ENCODE measurements at places on chromosomes 5 and 9.
A peak's percentile ranks its signal among the peaks of the same experiment; 100 is the strongest.

GRCh38 chr9:87283585-87283984 lies 214.1 kb upstream of the DAPK1 start:
- H3K27ac ChIP-seq: no peak overlapping the region
- H3K36me3 ChIP-seq: no peaks in the 10 kb centered on the region
- no peaks in the 10 kb centered on the region for H3K4me1 ChIP-seq
- DNase-seq: no peak
- no peak overlapping the region for H3K4me3 ChIP-seq
- H3K27me3 ChIP-seq: no peaks in the 10 kb centered on the region

- H3K27ac ChIP-seq: no peak overlapping the region
- H3K4me1 ChIP-seq: peaks cover 6% of the 10 kb centered on the region
- H3K36me3 ChIP-seq: no peaks in the 10 kb centered on the region
- peak; percentile 32 for DNase-seq
Observed at GRCh38 chr9:36407122-36407723, 7.2 kb upstream of the RNF38 start.

DNA sequence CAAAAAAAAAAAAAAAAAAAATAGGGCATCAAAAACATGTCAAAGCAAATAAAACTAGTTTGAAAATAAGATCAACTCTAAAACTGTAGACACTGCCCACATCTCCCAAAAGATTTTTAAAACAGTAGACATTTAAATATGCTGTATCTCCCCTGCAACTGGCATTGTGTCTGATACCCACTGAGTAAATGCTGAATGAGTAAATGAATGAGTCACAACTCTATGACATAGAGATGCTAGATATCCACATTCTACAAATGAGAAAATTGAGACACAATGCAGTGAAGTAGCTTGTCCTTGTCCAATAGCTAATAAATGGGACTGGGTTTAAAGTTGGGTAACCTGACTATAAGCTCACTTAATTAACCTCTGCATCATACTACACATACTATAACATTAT lies 14.1 kb upstream of the MAP1B start:
- no peaks in the 10 kb centered on the region for H3K36me3 ChIP-seq
- no peak overlapping the region for H3K27ac ChIP-seq
- no peaks in the 10 kb centered on the region for H3K27me3 ChIP-seq

DNA sequence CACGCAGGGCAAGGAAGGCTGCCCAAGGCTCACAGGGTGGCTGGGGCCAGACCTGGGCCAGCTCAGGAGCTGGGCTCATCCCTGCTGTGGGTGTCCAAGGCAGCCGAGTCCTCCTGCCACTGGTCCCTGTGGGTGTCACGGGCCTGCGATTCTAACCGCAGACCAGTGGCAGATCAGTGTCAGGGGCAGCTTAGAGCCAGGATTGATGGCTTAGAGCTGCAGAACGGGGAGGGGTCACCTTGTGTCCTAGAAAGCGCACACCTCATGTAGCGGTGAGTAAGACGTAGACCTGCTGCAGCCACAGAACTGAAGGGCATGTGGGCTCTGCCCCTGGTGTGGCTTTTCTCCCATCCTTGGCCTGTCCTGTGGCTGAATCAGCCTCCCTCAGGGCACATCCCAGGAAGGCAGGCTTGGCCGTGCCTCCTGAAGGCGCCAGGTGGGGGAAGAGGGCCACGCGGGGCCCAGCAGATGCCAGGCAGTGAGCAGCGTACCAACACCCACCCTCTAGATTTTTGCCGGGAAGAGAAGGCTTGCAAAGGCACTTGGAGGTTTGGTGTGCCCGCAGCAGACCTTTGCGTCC lies 78.3 kb upstream of the FCN2 start:
- H3K27me3 ChIP-seq: no peaks in the 10 kb centered on the region
- no peak for DNase-seq
- no peaks in the 10 kb centered on the region for H3K36me3 ChIP-seq

DNA sequence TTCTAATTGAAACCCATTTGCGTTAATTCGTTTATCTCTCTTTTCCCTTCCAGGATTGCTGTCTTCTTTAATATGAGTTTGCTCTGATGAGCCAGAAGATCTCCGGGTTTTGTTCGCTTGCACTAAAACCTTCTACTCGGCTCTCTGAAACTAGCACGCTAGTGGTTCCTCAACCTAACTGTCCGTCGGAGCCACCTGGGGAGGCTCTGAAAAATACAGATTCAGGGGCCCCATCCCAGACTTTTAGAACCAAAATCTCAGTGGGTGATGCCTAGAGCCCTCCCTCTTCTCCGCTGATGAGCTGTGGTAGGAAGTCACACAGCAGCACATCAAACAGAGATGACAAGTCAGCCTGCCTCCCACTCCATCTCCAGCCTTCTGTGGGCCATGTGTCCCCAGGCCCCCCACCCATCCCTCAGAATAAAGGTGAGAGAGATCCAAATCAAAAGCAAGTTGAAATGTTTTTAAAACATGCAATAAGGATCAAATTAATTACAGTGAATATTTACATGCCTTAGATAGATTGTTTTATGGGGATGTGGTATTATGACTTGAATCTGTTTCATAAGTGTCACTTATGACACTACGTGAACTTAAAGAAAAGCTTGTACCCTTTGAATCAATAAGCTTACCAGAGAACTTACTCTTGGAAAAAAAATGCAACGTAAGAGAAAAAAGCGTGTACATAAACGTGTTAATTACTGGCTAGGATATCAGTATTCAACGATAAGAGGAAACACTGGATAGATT lies 16.4 kb downstream of the FCN2 start:
- DNase-seq: no peak
- no peaks in the 10 kb centered on the region for H3K4me1 ChIP-seq
- H3K4me3 ChIP-seq: no peak overlapping the region
- no peaks in the 10 kb centered on the region for H3K36me3 ChIP-seq

GRCh38 chr9:78927099-78927940 lies 630.4 kb downstream of the PSAT1 start:
- no peak overlapping the region for H3K27ac ChIP-seq
- no peaks in the 10 kb centered on the region for H3K36me3 ChIP-seq
- no peaks in the 10 kb centered on the region for H3K27me3 ChIP-seq
- no peak overlapping the region for H3K4me3 ChIP-seq
- H3K4me1 ChIP-seq: no peaks in the 10 kb centered on the region

DNA sequence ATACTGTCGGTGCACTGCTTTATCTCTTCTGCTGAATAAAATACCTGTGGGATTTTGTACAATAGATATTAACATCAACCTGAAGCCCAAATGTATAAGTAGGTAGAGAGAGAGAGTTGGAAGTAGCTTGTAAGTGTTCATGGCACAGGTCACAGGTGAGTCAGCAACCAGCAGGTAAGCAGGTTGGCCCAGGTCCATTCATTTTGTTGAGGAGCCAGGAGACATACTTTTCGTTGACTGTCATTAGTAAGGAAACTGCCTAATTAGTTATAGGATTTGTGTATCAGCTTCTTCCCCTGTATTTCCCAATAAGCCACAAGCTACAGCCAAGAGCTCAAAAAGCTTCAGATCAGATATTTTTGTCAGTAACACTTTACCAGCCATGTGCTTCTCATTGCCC lies 650.8 kb downstream of the IRX1 start:
- no peaks in the 10 kb centered on the region for H3K4me1 ChIP-seq
- H3K27me3 ChIP-seq: no peaks in the 10 kb centered on the region
- no peak overlapping the region for H3K27ac ChIP-seq
- no peak for DNase-seq
- H3K36me3 ChIP-seq: no peaks in the 10 kb centered on the region
- H3K4me3 ChIP-seq: no peak overlapping the region

GRCh38 chr5:154038261-154038706 lies 426 bp downstream of the FAM114A2 start:
- peak overlapping the region; percentile 97 for H3K4me3 ChIP-seq
- H3K27ac ChIP-seq: peak overlapping the region; percentile 92
- H3K27me3 ChIP-seq: no peaks in the 10 kb centered on the region
- H3K36me3 ChIP-seq: no peaks in the 10 kb centered on the region
- H3K4me1 ChIP-seq: peaks cover 28% of the 10 kb centered on the region

GRCh38 chr5:146368137-146368536 lies 29.5 kb downstream of the POU4F3 start:
- no peaks in the 10 kb centered on the region for H3K27me3 ChIP-seq
- H3K36me3 ChIP-seq: no peaks in the 10 kb centered on the region
- no peak overlapping the region for H3K27ac ChIP-seq
- no peak overlapping the region for H3K4me3 ChIP-seq
- no peak for DNase-seq

GRCh38 chr5:109163336-109163735 lies 246.4 kb downstream of the PJA2 start:
- H3K36me3 ChIP-seq: no peaks in the 10 kb centered on the region
- no peak overlapping the region for H3K27ac ChIP-seq
- H3K27me3 ChIP-seq: no peaks in the 10 kb centered on the region

DNA sequence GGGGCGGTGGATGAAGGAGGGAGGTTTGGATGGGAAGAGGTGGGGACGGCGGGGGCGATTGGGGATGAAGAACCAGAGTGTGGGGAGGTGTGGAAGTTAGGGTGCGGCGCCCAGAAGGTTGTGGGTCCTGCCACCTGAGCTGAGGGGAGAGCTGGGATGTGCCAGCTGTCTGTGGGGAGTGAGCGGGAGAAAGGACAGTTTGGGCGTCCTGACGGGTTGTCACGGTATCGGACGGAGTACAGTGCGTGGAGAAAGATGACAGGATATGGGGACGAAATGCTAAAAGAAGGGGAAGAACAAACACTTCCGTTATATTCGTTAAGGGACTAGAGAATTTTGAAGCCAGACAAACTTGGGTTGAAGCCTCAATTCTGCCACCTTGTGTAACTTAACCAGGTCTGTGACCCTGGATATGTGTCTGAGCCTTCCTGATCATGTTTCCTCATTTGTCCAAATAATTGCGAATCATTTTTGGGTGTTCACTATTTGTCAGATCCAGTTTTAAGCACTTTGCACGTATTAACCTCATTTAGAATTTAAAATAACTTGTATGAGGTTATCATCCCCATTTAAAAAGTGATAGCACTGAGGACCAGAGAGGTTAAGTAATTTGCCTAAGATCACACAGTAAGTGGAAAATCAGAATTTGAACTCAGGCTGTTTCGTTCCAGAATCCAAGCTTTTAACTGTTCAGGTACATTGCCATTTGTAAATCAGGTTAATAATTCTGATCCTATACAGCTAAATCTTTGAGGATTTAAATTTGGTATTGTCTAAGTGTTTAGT lies 689 bp downstream of the CNTRL start:
- peaks cover 31% of the 10 kb centered on the region for H3K4me1 ChIP-seq
- H3K36me3 ChIP-seq: no peaks in the 10 kb centered on the region
- peak overlapping the region; percentile 87 for H3K27ac ChIP-seq
- no peaks in the 10 kb centered on the region for H3K27me3 ChIP-seq
- peak; percentile 53 for DNase-seq

- no peak overlapping the region for H3K27ac ChIP-seq
- H3K4me1 ChIP-seq: no peaks in the 10 kb centered on the region
- peaks cover 4% of the 10 kb centered on the region for H3K27me3 ChIP-seq
- DNase-seq: no peak
- H3K36me3 ChIP-seq: no peaks in the 10 kb centered on the region
- no peak overlapping the region for H3K4me3 ChIP-seq
Observed at GRCh38 chr9:97820373-97820772, 32.7 kb upstream of the FOXE1 start.

GRCh38 chr5:478369-478981 lies 35.5 kb downstream of the EXOC3 start:
- peaks cover 7% of the 10 kb centered on the region for H3K4me1 ChIP-seq
- DNase-seq: no peak
- no peak overlapping the region for H3K27ac ChIP-seq
- H3K4me3 ChIP-seq: no peak overlapping the region

DNA sequence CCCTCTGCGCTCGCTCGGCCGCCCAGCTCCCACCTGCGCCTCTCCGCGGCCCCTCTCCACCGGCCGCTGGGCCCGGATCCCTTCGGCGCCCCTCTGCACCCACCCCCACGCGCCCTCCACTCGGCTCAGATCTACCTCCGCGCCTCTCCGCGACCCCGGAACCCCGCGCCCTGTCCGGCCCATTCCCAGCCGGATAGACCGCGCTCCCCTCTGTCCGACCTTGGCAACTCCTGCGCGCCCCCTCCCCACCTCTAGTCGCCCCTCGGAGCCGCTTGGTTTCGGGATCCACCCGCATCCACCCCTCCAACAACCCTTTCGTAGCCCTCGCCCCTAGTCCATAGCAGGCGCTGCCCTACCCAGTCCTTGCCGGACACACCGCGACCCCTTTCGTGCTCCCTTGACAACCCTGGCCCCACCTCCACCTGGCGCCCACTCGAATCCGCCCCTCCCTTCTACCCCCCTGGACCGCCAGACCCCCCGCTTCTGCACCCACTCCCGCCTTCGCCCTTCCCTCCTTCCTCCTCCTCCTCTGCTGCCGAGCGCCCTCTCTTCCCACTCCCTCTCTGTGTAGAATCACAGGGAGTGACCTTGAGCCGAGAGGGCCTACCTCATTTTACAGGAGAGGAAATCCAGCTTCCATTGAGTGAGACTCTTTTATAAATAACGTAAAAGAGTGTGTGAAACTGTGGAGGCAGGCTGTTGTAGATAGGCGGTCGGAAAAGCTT lies 525 bp upstream of the AK3 start:
- H3K4me3 ChIP-seq: peak overlapping the region; percentile 69
- no peaks in the 10 kb centered on the region for H3K36me3 ChIP-seq
- peaks cover 25% of the 10 kb centered on the region for H3K4me1 ChIP-seq
- peak overlapping the region; percentile 79 for H3K27ac ChIP-seq
- DNase-seq: no peak
- H3K27me3 ChIP-seq: no peaks in the 10 kb centered on the region

DNA sequence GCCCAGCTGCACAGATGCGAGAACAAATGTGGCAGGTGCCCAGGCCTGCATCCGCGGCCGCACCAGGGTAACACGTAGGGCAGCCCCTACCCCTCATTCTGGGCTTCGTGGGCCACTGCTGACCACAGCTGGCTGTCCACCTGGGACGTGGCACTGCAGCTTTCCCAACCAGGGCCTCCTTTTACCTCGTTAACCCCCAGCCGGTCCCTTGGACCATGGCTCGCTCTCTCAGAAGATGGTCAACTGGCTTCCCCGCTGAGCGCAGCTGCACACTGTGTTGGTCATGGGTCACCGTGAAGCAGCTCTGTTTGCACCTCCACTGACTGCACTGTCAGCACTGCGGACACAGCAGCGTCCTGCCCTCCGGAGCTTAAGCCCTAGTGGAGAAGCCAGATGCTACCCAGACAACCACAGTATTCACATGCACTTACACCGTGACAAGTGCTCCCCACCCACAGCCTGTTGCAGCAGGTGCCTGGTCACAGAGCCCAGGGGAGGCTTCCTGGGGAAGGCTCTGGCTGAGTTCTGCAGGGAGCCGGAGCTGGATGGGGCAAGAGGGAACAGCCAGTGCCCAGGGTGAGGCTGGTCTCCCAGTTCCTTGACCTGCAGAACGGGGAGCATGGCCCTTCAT lies 10.5 kb upstream of the PLEKHG4B start:
- DNase-seq: no peak
- H3K36me3 ChIP-seq: no peaks in the 10 kb centered on the region
- H3K27ac ChIP-seq: no peak overlapping the region
